Fibroblast of lung (primary cell): ENCODE measurements at places on chromosomes 7 and 10. TPM values are rescaled to one million over a fixed set of nuclear protein-coding genes. Genes with fewer than 3 reads are reported as not detected.

Gene TSPAN12
- 1.5 and 1.7 TPM in 2 replicates for total RNA-seq

Gene MGMT
- total RNA-seq = 21.8 and 29.1 TPM in 2 replicates

Gene GPER1
- 1.5 and 2.3 TPM in 2 replicates for total RNA-seq

Gene C10orf67
- under 0.01 TPM in 2 replicates for total RNA-seq

Gene IRF5
- 0.33 TPM in 1 of 2 replicates, not detected in the other for total RNA-seq
